ENCODE measurements at places on chromosomes 11 and 22.

DNA sequence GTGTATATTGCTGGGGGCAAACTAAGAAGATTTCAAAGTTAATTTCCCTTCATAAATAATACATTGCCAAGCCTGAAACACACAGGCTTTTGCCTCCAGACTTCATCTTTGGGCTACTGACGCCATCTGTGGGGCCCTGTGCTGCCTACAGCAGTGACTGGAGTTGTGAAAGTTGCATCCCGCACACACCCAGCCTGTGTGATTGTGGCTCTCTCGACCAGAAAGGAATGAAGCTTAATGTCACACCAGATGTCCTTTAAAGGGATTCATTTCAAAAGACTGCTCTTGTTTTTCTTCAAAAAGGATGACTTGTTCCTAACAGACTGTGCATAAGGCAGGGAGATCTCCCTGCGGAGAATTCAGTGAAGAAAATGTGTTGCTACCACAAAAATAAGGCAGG, 210.5 kb downstream of the FAM181B start:
- DNase-seq, result no peak

- peak; percentile 78 for DNase-seq
These were observed at the start of gene PRAME for GRCh38 chr22:22558972-22559603. TSS of gene PRAME (minus strand) at chr22:22559265. CDS start at chr22:22556832, 2,433 bp downstream.

DNA sequence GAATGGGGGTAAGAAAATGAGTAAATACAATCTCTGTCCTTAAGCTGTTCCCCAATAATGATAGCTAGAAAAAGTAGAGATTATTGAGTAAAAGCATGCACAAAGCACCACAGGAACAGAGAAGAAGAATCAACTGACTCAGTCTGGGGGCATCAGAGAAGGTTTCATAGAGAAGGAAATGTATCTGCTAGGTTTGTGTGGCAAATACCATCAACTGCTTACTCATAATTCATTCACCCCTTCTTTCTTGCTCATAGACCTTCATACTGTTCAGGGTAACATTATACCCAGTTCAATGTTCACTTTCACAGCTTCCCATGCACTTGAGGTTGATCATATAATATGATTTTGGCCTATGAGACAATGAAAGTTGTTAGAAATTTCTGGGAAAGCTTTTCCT, 85.2 kb upstream of the SCUBE2 start:
- no peak for DNase-seq

DNA sequence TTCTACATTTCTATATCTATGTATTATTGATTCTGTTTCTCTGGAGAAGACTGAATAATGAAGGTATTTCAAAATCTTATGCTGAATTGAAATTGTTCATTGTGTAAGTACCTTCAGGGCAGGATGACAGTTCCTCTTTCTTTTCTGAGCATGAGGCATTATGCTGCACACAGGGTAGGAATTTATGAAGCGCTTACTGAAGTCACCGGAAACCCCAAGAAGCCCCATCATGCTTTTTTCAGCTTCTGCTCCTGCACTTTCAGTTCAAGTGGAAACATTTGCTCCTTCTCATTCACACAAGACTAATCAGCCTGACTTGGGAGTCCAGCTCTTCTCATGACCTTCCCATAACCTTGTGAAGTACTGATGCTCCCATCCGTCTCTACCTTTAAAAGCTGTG, 314.7 kb upstream of the SORL1-AS1 start:
- no peak for DNase-seq

- no peak for DNase-seq
These were observed 49.4 kb downstream of the ARHGEF12 start for GRCh38 chr11:120385655-120386054.
